ENCODE measurements at places on chromosomes 5 and 9.

GRCh38 chr5:133790898-133791297, 177.5 kb downstream of the C5orf15 start:
- peak; percentile 35 for DNase-seq

DNA sequence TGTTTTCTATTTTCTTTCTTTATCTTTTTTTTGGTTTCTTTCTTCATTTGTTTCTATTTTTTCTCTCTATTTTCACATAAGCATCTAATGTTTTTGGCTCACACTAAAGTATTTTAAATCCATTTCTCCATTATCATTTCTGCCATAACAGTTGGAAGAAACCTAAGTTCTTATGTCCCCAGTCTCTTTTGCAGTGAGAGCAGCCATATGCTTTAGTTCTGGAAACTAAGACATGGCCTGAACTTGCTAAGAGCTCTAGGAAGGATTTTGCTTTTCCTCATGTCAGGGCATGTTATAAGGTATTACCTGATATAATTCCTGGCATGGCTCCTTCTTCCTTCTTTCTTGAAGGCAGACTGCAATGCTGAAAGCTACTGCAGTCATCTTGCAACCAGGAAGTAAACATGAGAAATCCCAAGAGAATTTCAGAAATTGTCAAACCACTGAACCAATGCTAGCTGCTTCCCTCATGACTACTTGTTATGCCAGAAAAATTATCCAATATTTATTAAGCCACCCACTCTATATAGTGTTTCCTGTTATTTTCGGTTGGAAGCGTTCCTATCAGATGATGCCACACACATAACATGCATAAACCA, 171.1 kb downstream of the TAF11L14 start:
- DNase-seq: peak; percentile 11

DNA sequence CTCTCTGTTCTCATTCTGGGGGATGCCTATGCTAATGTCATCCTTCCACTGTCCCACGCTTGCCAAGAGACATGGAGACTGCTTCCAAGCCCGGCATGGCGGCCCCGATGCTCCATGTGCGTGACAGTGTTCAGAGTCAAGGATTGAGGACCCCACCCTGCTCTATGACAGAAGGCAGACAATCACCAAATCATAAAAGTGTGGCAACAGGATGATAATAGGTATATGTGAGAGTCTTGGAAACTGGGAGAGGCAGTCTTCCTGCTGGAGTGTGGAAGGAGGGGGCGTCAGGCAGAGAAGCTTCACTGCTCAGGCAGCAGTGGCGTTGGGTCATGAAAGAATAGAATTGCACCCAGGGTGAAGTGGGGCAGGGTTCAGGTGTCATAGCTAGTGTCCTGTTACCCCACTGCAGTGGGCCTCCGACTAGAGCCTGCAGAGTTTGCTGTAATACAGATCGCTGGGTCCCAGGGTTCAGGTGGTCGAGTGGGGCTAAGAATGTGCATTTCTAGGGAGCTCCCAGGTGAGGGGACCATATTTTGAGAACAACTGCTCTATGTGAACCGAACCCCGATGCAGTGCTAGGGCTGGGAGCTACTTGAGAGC, 12.5 kb upstream of the GADD45G start:
- no peak for DNase-seq

- peak; percentile 8 for DNase-seq
Measured at GRCh38 chr9:132804576-132805295, 73.3 kb downstream of the AK8 start.

DNA sequence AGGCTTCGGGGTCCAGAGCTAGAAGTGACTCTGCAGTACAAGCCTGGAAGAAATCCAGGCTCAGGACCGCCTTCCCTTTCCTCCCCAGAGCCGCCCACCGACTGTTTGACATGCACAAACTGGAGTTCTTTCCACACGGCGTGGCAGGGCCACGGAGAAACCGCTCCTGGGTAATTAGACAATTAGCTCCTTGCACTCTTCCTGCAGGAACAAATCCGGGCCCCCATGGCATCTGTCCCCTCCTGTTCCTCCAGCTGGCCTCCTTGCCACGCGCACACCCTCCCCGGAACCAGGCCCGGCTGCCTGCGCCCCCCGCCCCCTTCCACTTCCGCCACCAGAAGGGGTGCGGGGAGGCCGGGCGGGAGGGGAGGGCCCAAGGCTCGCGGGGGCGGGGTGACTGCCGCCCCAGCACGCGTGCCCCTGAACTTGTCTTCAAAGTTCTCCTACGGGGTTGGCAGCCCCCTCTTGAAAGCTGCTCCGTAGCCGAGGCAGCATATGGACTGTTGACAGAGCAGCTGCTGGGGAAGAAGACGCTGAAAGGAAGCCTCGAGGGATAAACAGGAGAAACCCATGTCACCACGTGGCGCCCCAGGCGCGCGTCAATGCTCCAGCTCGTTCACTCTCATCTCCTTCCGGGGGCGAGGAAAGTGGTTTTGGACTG, 74.3 kb downstream of the SEC61B start:
- DNase-seq: peak; percentile 99

DNA sequence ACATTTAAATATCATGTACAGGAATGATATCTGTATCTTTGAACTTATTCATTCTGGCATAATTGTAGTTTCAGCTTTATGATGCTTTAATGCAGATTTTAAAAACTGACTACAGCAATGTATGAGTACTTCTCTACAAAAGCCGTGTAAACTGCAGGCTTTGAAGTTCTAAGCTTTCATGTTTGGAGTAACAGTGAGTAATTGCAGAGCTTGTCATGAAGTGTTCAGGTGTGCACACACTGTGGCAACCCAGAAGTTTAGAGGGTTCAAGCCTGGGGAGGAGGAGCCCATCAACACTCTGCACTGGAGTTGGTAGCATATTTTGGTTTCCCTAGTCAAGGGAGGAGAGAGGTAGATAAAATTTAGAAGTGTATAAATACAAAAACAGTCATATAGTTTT, 130.9 kb downstream of the CD180 start:
- DNase-seq: no peak

GRCh38 chr5:95102687-95103086, 182.2 kb downstream of the MCTP1 start:
- no peak for DNase-seq

DNA sequence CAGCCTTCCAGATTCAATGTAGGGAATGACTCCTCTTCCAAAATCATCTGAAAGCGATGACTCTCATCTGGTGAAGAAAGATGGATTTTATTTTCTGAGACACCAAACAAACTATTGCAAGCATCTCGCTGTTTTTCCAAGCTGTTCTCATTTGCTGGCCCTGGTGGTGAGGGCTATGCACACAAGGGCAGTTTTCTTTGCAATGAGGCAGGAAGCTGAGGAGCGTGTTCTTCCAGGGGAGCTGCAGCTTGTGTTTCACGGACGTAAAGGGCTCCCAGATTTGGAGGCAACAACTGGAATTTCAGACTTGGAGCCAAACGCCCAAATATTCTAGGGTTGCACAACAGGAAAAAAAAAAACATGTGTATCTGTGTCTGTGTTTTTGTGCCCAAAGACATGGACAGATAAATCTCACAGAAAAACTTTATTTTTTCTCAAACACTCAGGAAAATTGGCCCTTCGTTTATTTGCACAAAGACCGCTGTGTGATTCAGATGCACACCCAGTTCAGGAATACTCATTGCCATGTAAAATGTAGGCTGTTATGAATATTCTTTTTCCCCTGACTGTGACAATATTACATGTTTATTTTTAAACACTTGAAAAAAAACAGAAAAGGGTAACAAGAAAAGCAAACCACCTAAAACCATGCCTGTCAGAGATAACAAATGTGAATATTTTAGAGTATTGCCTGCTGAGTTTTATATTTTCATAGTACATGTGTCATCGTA, 151.3 kb downstream of the GAS1 start:
- no peak for DNase-seq
